Activated naive CD8-positive, alpha-beta T cell treated with anti-CD3 and anti-CD28 coated beads, Interleukin-2, amount 50 U/mL, for 24 hours (primary cell): ENCODE measurements at places on chromosomes 13 and 19.

DNA sequence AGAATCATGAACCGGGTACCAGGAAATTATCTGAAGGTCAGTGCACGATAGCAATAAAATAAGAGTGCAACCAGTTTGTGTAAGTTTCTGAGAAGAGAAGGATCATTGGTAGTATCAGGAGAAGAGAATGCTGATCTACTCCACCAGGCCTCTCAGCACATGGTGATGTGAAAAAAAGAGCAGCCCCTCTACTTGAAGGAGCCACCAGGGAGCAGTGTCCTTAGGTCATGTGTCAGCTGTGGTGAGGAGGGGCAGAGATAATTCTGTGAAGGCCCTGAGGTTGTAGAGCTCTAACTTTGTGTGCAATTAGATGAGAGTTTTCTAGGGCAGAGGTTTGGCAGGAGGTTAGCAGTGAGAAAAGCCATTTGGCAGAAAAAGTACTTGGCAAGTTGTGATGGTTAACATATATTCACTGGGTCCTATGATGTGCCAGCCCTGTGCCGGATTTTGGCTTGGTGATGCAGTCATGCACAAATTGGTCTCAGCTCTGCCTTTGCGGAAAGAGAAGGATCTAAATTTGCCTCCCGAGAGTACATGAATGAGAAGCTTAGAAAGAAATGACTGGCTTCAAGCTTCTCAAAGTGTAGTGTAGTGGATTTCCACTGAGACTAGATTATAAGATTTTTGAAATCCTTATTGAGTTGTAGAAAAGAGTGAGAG lies 19.2 kb upstream of the ZC3H13 start:
- DNase-seq: no peak

- no peak for DNase-seq
Measured at GRCh38 chr19:1222394-1222793, 15.4 kb downstream of the CBARP start.

DNA sequence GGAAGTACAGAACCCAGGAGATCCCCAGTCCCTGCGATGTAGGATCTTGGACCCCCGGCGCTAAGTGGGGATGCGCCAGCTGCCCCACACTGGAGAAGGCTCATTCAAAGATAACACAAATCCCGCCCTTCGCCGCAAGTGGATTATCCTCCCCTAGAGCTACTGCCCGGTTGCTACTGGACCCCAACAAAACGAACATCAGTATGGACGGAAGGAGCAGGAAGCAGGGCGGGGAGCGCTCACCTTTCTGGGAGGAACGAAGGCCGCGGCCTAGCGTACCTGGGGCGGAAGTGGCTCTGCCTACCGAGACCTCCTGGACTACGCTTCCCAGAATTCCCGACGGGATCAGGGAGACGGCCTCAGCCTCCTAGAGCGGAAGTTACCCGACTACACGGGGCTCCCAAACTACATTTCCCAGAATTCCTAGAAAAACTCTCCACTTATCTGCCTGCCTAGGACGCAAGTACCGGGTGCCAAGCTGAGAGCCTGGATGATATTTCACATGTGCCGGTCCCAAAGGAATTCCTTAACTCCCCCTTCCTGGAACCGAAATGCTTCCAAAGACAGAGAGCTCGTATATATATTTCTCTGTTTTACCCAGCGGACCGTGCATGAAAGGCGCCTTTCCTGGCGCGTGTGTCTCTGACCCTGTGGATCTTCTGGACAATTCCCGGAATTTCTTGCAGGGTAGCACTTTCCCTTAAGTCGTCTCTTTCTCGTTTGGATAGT lies at the start of gene ZNF112:
TSS of gene ZNF112 (minus strand) at position 298 of the 729 bp plus-strand sequence. CDS start 16,141 bp downstream, outside the sequence.
- peak; percentile 6 for DNase-seq

DNA sequence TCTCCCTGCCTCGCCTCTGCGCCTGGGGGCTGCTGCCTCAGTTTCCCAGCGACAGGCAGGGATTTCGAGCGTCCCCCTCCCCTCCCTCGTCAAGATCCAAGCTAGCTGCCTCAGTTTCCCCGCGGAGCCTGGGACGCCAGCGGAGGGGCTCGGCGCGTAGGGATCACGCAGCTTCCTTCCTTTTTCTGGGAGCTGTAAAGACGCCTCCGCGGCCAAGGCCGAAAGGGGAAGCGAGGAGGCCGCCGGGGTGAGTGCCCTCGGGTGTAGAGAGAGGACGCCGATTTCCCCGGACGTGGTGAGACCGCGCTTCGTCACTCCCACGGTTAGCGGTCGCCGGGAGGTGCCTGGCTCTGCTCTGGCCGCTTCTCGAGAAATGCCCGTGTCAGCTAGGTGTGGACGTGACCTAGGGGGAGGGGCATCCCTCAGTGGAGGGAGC lies 722 bp upstream of the ICAM1 start:
- DNase-seq: peak; percentile 87

- DNase-seq: no peak
Measured at GRCh38 chr13:113075711-113076110, 29.9 kb upstream of the F7 start.

DNA sequence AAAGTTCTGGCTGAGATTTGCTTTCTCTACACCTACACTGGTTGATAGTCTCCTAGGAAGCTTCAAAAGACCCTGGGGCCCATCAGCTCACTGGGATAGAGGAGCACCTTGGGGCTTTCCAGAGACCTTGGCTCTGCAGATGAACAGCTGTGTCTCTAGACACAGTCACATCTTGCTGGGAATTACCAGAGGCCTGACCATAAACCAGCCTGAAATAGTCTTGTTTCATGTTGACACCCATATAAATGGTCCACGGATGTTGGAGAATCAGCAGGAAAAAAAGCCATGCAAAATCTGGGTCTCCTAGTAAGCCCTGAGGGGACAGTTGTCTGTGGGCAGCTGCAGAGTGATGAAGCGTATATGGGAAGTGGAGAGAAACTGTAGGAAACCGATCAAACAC lies 207.6 kb downstream of the DNAJC15 start:
- DNase-seq: no peak

DNA sequence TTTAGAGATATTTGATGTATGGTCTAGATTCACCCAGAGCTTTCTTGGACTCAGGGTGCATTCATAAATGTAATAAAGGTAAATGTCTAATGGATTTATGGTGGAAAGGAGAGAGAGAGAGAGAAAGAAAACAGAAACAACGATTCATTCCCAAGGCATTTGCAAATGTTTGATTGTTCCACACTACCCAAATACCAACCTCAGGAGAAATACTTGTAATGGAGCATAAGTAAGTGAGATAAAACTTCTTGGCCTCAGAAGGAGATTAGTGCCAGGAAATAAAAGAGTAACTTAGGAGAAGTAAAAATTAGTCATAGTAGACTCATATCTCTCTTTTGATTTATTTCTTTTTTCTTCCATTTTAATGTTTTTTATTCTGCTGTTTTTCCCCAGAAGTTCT lies 40.6 kb upstream of the DGKH start:
- no peak for DNase-seq

DNA sequence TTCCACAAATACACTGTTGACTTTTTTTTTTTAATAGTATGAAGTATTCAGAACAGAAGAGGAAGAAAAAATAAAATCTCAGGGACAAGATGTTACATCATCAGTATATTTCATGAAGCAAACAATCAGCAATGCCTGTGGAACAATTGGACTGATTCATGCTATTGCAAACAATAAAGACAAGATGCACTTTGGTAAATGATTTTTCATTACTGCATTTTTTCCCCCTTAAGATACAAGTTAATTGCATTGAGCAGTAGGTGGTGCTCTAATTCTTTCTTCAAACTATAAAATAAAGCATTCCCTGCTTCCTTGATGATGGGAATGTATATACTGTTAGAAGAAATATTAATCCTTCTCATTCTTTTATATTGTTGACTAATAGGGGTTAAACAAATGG lies 17.1 kb downstream of the UCHL3 start:
- no peak for DNase-seq

- no peak for DNase-seq
Measured at GRCh38 chr13:102772042-102772425, 1.6 kb downstream of the TEX30 start.

DNA sequence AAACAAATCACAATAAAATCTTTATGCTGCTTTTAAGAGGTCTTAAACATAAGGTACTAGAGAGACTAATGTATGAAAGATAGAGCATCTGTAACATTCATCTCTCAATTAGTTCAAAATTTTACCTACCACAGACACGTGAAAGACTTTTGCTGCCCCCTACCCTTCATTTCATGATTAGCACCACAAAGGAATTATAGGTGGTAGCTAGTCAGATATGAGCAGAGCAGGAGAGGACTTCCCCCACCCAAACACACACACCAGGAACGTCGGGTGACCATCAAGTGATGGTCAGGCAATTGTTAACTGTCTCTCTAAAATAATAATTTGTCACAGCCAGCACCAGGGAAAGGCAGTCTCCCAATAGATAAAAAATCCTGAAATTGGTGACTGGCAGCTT lies 1531.7 kb upstream of the SPRY2 start:
- DNase-seq: no peak

DNA sequence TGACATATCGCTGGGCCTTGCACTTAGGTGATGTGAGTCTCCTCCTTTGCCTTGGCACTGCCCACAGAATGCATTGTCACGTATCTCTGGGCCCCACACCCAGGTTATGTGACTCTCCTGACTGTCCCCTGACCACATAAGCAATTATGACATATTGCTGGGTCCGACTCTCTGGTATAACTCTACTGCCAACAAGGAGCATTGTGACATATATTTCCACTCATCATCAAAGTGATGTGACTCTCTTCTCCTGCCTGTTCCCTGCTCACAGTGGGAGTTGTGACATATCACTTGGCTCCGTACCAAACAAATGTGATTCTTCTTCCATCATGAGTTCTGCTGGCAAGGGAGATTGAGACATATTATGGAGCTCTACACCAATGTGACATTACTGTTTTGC lies 15.4 kb upstream of the ZNF681 start:
- DNase-seq: no peak

- no peak for DNase-seq
Measured at GRCh38 chr13:35961461-35962220, 169.5 kb downstream of the DCLK1 start.

DNA sequence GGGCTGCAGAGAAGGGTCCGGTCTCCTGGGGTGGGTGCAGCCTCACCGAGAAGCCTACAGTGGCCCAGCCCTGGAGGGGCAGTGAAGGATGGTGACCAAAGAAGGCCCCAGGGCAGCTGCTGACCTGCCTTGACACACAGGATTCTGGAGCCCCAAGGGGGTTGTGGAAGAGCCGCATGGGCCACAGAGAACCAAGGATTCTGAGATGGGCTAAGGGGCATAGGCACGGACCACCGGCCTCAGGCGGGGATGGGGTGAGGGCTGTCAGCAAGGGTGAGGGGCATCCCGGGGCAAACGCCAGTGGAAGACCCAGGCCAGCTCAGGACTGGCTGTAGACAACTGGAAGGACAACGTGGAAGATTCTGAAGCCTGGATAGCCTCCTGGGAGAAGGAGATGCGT lies 151.6 kb downstream of the TEX29 start:
- no peak for DNase-seq

DNA sequence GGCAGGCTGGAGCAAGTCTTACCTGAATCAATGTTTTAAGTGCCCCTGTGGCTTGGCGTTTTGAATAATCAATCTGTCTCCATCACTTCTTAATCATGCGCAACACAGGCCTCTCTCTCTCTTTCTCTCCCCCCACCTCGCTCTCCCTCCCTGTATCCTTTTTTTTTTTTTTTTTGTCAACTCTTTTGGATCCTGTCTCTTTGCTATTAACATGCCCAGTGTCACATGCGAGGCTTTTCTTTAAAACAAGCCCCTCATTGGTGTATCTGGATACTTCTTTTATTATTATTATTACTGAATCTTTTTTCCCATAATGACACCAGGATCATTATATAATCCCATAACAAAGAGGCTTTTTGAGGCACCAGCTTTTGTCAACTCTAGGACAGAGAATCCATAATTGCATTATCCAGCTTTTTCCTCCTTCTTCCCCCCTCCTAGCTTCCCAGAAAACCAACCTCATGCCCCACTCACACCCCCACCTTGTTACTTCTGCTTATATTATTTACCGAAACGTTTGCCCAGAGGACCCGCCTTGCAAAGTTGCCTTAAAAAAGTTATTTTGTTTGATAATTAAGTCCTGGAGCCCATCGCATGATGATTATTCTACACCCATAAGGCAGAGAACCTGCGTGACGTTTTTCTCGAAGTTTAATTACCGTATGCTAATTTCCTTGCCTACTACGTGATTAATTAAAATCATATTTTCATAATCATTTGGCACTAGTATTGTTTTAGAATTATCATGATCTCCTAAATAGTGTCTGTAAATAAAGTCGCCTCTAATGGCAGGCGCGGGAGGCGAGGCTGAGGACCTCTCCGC lies 148.1 kb upstream of the ZNF536 start:
- no peak for DNase-seq

DNA sequence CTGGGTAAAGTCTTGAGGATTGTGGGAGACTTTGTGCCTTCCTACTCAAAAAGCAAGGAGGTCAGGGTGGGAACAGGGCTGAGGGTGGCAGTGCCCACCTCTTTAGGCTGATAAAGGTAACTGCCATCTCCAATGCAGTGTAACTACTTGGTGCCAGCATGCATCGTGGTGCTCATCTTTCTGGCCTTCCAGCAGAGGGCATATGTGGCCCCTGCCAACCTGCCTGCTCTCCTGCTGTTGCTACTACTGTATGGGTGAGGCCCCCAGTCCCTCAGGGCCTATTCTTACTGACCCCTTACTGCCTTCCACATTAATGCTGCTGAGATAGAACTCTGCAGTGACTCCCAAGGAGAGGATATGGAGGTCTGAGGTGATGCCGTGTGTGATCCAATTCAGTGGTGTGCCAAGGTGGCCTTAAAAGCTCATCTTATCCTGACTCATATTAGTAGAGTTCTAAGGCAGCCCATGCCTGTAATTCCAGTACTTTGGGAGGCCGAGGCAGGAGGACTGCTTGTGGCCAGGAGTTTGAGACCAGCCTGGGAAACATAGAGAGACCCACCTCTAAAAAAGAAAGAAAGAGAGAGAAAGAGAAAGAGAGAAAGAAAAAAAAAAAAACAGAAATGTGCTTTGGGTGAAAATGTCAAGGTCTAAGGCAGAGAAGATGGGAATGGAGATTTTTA lies 9.7 kb upstream of the ARHGAP45 start:
- DNase-seq: no peak

DNA sequence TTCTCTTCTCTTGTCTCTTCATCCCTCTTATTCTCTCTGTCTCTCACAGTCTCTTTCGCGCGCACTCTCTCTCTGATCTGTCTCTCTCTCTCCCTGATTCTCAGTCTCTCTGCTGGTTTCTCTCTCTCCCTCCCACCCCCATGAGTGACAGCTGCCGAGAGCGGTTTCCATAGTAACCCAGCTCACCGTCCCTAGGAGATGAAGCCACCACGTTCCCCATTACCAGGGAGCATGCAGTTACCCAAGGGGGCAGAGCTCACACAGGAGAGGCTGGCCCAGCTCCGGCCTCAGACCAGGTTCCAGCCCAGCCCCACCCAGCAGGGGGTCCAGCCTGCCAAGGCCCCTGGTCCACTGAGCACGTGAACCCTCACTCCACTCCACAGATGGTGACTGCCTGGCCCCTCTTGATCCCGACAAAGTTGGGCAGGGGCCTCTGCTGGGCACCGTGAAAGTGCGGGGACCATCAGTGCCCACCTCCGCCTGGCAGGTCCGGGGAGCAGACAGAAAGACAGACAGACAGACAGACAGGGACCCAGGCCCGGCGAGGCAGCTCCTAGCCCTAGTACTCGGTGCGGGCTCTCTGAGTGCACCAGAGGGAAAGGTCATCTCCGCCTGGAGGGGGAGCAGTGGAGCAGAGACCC lies 50.6 kb downstream of the CELF5 start:
- peak; percentile 41 for DNase-seq

- DNase-seq: no peak
Measured at GRCh38 chr19:40805258-40805868, 6.4 kb downstream of the EGLN2 start.
